ENCODE measurements at places on chromosomes 5 and 9. TPM values are rescaled to one million over a fixed set of nuclear protein-coding genes. Genes with fewer than 3 reads are reported as not detected.

GRCh38 chr5:116062352-116062751 is 22.5 kb upstream of the COMMD10 start:
- H3K4me1 ChIP-seq = no peaks in the 10 kb centered on the region
- no peak for DNase-seq
- H3K36me3 ChIP-seq = no peaks in the 10 kb centered on the region
- no peaks in the 10 kb centered on the region for H3K27me3 ChIP-seq
- no peak overlapping the region for H3K27ac ChIP-seq

Gene SLC45A2
- not detected for total RNA-seq

DNA sequence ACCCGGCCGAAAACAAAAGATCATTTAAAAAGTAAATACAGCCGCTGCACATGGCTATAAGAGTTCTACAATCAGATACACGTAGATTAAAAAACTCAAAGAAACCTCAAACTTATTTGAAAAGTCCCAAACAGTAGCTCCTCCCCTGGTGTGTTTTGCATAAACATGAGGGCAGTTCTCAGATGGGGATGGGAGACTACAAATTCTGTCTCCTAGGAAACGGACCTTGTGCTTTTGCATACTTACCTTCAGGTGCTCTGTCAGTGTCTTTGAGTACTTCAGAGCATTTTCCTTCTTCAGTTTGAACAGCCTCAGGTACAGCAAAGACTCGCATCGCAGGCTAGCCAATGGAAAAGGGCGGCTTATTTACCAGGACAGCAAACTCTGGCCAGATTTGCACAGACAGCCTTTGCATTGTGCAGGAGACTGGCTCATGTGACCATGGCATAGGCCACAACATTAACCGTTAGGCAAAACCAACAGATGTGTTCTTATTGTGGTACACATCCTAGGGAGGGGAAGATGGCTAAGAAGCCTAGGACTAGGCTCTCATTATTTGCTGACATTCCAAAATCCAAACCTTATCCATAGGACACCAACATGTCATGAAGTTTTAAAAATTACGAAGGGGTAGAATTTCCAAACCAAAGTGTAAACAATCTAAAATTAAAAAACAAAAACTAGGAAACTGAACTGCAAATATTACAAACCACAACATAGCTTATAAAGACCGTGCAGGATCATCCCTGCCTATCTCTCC is 12.8 kb downstream of the LEAP2 start:
- no peak overlapping the region for H3K4me3 ChIP-seq
- no peak for DNase-seq
- no peaks in the 10 kb centered on the region for H3K27me3 ChIP-seq
- H3K4me1 ChIP-seq = peaks cover 6% of the 10 kb centered on the region
- H3K27ac ChIP-seq = no peak overlapping the region

- H3K27ac ChIP-seq = no peak overlapping the region
- no peaks in the 10 kb centered on the region for H3K36me3 ChIP-seq
- H3K4me3 ChIP-seq = no peak overlapping the region
Observed at GRCh38 chr5:65663804-65664521, 39.1 kb downstream of the SHLD3 start.

- H3K4me3 ChIP-seq = no peak overlapping the region
- no peak for DNase-seq
- no peaks in the 10 kb centered on the region for H3K27me3 ChIP-seq
- no peaks in the 10 kb centered on the region for H3K4me1 ChIP-seq
- H3K36me3 ChIP-seq = no peaks in the 10 kb centered on the region
- H3K27ac ChIP-seq = no peak overlapping the region
Observed at GRCh38 chr5:153018121-153018520, 472.3 kb upstream of the GRIA1 start.

DNA sequence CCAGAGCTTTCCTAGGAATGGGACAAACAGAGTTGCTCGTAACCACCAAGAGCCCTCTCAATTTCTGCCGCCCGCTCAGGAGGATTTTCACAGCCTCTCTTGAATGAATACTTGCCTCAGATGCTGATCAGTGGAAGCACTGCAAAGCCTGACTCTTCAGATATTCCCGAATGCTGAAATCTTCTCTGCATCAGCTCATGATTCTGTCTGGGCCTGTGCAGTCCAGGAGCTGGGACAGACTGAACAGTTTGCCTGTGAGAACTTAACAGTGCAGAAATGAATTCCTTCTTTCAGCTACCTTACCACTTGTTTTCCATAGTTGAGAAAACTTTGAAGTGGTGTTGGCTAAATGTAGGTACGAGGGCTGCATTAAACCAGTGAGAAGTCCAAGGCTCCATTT is 17.1 kb downstream of the ZNF462 start:
- no peak overlapping the region for H3K4me3 ChIP-seq
- no peaks in the 10 kb centered on the region for H3K27me3 ChIP-seq
- no peaks in the 10 kb centered on the region for H3K36me3 ChIP-seq
- DNase-seq = no peak
- peaks cover 3% of the 10 kb centered on the region for H3K4me1 ChIP-seq

Gene FGF1
- not detected for total RNA-seq

Gene SLC25A2
- total RNA-seq = not detected

DNA sequence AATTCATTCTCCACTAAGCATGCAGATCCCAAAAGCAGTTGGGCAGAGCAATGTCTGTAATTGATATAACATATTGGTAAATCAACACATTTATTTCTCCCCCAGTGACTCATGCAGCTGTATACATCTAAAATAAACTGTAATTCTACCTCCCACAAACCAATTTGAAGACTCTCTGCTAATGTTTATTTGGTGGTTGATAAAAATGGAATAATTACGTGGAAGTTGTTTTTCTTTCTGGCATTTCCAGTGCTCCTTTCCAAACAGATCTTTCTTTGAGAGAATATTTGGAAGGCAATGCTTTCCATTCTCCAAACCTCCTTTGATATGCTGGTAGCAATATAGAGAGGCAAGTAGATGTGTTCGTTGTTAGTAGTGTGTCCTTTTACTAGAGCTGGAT is 194.7 kb downstream of the CHSY3 start:
- H3K27ac ChIP-seq = no peak overlapping the region
- no peaks in the 10 kb centered on the region for H3K36me3 ChIP-seq
- DNase-seq = no peak
- H3K4me1 ChIP-seq = no peaks in the 10 kb centered on the region
